ENCODE measurements at places on chromosomes 4 and X.

- no peak for DNase-seq
These were observed 121.9 kb downstream of the BEND2 start for GRCh38 chrX:18098763-18099162.

DNA sequence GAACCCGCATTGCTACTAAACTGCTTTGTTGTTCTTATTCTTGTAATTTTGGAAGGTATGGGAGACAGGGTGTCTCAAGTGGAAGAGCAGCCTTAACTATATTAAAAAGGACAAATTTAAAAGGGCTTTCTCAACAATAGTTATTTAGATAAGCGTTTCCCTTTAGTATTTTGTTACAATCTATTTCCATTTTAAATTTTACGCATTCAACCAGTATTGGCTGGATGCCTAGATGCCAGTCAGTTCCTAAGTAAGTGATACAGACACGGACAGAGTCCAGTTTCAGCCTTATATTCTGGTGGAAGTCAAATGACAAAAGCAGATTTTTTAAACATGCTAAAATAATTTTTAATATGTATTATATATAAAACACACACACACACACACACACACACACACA, 28.3 kb downstream of the FAT1 start:
- DNase-seq: no peak

GRCh38 chr4:53273726-53274125, 92.1 kb downstream of the SCFD2 start:
- peak; percentile 35 for DNase-seq

DNA sequence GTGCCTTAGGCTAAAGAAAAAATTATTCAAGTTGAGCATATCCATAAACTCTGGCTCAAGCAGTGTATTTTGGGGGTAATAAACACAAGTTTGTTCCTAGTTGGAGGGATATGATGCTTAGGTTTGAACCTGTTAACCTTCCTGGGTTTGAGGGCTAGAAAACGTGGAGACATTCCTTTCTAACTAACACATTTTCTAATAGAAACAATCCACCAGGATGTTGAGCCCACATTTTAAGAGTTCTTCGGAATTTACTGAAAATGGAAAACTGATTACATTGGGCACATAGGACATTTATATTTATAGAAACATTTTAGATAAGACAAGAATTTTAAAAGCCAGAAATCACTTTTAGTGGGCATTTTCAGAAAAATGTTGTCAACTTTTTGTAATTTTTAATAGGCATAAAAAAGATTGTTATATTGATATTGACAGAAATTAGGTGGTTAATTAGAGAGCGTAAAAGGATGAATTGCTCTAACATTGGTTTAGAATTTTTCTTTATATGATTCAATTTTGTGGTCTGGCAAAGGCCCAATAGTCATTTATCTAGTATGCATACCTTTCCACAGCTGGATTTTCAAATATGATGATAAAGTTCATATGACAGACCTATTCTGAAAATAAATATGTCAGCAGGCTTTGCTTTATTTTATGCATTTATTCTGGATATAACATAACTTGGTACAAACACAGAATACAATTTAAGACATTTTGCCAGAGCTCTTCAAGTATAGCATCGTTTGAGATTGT, 49.2 kb downstream of the CEP44 start:
- DNase-seq: peak; percentile 28

DNA sequence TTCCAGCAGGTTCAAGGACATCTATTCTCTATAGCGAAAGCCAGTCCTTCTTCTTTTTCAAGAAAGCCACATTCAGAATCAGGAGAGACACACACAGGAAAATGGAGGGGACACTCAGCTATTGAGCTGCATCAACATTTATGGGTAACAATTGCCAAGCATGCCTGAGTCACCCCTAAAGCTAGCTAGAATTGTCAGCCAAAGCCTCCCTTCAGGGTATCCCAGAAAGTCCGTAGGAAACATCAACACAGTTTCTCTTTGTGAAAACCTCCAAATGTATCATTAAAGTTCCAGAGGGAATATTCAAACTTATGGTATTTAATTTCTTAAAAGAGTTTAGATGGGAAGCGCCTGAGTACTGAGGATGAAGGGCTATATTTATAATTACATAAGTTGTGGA, 331.1 kb upstream of the SLC7A11 start:
- peak; percentile 47 for DNase-seq

DNA sequence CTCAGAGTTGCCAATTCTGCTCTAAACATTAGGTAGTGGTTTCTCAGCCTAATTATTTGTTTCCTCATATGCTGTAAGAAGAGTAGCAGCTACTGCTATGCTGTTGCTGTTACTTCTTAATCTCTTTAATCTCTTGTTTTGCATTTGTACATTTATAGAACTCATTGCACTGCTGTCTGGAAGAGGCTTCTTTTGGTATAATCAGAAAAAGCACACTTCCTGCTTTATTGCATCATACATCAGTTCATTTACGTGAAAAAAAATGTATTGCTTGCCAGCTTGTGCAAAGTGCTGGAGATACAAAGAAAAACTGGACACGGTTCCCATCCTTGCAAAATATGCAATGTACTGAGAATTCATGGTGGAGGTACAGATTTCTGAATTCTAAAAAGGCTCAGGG, 332.0 kb downstream of the GRXCR1 start:
- DNase-seq: no peak

GRCh38 chr4:155984106-155984797, 30.6 kb upstream of the CTSO start:
- DNase-seq: no peak

- no peak for DNase-seq
These were observed 45.4 kb downstream of the ZNF711 start for GRCh38 chrX:85288992-85289723.

GRCh38 chr4:95505799-95506198, 43.0 kb downstream of the UNC5C start:
- no peak for DNase-seq

GRCh38 chr4:60611762-60612496, 588.2 kb upstream of the ADGRL3 start:
- peak; percentile 68 for DNase-seq

DNA sequence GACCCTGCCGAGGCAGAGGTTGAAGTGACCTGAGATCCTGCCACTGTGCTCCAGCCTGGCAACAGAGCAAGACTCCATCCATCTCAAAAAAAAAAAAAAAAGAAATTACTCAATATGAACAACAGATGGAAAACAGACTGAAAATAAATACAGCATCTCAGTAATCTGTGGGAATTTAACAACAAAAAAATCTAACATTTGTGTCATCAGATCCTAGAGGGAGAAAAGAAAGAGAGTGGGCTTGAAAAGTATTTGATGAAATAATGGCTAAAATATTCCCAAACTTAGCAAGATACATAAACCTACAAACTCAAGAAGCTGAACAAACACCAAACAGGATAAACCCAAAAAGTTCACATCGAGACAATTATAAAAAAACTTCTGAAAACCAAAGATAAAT, 84.7 kb downstream of the CENPC start:
- no peak for DNase-seq

- DNase-seq: no peak
These were observed 880.2 kb downstream of the RAPGEF2 start for GRCh38 chr4:159983082-159983481.

DNA sequence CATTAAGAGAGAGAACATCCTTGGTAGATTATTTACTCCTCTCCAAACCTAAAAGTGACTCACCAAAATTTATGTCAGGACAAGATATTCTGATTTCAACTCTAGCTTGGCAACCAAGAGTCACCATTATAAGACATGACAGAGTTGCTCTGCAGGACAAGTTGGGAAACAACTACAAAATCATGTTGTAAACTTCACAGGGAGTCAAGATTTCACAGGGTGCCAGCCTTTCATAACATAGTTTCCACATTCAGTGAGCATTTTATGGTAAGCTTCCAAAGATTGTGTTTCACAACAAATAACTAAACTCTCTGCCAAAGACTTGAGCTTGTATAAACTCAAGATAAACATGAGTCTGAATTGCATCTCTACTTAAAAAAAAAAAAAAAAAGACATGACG, 121.0 kb upstream of the DIAPH2 start:
- DNase-seq: no peak

DNA sequence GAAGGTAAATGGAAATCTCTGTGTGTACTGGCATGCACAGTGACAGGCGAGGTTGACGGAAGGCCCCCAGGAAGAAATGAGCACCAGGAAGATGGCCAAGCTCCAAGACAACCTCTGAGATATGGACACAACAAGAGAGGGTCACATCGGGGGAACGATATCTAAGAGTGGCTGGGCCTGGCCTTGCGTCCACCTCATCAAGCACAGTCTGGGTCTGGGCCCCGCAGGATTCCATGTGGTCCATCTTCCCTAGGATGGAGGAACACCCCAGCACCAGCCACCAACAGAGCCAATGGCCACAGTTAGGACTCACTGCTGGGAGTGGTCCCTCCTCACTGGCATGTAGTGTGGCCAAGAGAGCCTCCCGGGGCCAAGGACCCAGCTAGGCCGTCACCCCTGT, 272.6 kb upstream of the AGTR2 start:
- no peak for DNase-seq

- DNase-seq: no peak
These were observed 35.9 kb upstream of the LRAT start for GRCh38 chr4:154707877-154708276.

GRCh38 chr4:187166886-187167512, 443.3 kb upstream of the FAT1 start:
- DNase-seq: no peak

GRCh38 chrX:6813836-6814370, 279.0 kb upstream of the VCX3A start:
- peak; percentile 0 for DNase-seq

DNA sequence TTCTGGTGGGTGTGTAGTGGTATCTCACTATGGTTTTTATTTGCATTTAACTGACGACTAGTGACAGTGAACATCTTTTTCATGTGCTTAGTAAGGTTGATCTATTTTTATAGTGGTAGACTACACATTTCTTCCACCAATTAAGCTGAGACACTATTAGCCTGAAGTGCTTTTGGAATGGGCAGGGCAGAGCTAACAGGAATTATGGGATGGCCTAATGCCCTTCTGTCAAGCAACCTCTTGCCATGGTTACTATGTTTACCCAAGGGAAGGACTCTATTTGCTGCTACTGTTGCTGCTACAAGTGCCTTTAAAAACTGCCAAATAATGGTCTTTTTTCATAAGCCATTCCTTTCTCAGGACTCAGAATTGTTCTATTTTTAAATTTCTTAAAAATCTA, 676.7 kb upstream of the ACTRT1 start:
- no peak for DNase-seq

DNA sequence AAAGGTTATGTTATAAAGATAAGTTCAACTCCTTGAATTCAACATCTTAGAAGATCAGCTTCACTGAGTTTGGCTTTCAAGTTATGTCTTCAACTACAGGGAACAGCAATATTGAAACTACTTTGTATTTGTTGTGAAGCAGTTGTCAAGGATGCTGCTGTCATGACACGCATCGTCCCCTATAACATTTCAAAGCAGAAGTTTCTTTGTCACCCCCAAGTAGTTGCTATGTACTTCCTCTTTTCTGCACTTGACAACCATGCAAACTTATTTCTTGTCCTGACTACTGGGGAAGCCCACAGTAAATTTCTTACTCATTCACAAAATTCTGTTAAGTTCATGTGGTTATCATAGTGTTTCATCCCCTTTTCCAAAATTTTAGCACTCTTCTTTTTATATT, 14.3 kb downstream of the ANTXR2 start:
- peak; percentile 15 for DNase-seq

- DNase-seq: peak; percentile 54
These were observed 8.8 kb downstream of the PLA2G12A start for GRCh38 chr4:109721033-109721432.

GRCh38 chr4:128579154-128579853, 230.2 kb upstream of the JADE1 start:
- no peak for DNase-seq

DNA sequence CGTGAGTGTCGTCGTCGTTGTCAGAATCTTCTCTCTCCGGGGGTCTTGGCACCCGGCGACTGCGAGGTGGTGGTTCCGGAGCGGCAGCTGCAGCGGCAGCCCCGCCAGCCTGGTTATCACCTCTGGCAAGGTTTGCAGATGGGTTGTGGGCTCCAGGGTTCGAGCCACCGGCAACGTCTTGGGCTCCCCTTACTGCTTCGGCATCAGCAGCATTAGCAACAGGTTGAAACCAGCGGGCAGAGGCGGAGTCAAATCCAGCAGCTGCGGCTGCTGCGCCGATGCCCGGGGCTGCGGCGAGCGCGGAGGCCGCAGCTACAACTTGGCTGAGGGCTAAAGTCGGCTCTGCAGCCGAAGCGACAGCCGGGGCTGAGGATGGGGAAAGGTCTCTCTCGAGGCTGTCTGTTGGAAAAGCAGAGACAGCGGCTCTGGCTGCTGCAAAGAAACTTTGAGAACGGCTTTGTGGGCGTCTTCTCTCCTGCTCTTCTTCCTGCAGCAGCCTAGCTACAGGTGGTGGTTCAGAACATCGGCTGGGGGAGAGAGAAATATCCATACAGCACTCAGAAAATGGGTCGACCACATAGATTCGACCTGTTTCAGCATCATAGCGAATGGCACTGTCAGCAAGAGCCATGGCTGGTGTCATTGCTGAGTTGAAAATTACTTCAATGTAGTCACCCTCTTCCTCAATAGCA, 3.6 kb downstream of the IRS4 start:
- DNase-seq: no peak

GRCh38 chr4:148253768-148254167, 188.4 kb downstream of the NR3C2 start:
- DNase-seq: no peak

DNA sequence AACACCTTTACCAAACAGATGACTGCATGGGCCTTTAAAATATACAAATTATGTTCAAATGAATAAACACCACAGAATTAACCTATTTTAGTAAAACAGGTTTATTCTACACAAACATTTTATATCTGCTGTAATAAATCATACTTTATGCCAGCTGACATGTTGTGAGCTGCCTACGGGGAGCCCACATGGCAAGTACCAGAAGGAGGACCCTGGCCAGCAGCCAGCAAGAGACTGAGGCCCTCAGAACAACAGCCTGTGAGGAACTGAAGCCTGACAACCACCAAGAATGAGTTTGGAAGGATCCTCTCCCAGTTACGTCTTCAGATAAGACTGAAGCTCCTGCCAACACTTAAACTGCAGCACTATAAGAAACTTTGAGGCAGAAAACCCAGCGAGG, 377.0 kb downstream of the PDGFC start:
- DNase-seq: no peak

DNA sequence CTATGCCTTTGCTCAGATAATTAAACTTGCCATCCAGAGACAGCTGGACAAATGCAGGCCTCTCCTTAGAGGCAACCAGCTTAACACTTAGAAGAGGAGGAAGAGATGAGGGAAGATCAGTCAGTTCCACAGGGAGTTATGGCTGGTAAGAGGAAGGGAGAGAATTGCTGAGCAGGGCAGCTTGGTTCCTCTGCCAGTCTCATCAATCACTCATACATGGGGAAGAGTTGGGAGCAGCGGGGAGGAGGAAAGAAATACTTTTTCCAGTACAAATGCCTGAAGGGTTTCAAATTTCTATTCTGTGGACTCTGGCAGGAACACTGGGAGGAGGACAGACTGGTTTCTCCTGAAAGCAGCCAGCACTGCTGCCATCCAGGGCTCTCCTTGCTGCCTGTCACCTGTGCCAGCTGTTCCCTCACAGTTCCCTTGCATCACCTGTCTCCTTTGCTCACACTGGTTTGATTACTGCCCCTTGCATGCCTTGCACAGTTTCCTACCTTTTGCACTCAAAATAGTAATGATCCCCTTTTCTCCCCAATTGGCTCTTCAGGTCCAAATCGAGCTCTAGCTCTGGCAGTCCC, 59.5 kb downstream of the PGRMC2 start:
- peak; percentile 27 for DNase-seq
